ENCODE measurements at places on chromosomes 16 and 17. TPM values are rescaled to one million over a fixed set of nuclear protein-coding genes. Genes with fewer than 3 reads are reported as not detected.

GRCh38 chr17:61235001-61235826 is 164.4 kb upstream of the TBX2 start:
- no peak overlapping the region for H3K27ac ChIP-seq
- no peak for DNase-seq
- H3K36me3 ChIP-seq = no peaks in the 10 kb centered on the region
- H3K4me1 ChIP-seq = peaks cover 13% of the 10 kb centered on the region

Gene ELMO3
- 14.9 TPM for total RNA-seq

DNA sequence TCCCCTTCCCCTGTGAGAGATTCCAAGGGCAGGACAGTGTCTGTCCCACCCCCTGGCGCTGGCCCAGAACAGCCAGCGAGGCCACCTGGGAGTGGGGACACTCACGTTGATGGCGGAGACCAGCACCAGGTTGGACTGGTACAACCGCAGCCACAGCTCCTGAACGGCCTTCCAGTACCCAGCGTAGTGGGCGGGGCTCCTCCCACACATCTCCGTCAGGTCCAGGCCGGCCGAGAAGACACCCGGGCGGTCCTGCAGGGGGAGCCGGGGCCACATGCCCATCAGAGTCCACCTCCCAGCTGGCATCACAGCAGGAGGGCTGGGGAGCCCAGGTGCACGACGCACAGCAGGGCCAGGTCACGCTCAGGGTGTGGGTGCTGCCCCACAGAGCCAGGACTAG is 7.1 kb downstream of the ECI1 start:
- H3K4me3 ChIP-seq = no peak overlapping the region
- no peaks in the 10 kb centered on the region for H3K4me1 ChIP-seq
- no peak overlapping the region for H3K27ac ChIP-seq
- H3K27me3 ChIP-seq = no peaks in the 10 kb centered on the region
- H3K36me3 ChIP-seq = peaks cover 66% of the 10 kb centered on the region
- no peak for DNase-seq

DNA sequence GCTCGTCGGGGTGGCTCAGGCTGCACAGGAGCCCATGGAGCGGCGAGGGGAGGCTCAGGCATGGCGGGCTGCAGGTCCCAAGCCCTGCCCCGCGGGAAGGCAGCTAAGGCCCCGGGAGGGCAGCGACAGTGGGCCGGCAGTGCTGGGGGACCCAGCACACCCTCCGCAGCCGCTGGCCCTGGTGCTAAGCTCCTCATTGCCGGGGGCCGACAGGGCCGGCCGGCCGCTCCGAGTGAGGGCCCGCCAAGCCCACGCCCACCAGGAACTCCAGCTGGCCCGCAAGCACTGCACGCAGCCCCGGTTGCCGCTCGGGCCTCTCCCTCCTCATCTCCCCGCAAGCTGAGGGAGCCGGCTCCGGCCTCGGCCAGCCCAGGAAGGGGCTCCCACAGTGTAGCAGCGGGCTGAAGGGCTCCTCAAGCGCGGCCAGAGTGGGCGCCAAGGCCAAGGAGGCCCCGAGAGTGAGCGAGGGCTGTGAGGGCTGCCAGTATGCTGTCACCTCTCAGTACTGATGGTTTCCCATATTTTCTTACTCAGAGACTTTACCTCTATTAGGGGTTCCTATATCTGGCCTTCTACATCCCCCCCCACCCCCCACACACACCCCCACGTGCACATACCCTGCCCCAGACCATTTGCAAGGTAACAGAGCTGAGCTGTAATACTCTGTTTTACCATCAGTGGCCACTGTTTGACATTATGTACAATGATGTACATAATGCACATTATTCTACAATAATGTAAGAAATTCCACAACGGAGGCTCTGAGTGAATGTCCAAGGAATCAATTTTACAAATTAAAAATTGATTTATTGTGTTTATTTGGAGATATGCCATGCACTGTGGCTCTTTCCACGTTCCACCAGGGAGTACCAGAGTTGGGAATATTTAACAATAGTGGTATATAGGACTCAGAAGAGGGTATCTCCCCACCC is 3.7 kb upstream of the VAT1L start:
- H3K4me1 ChIP-seq = peaks cover 16% of the 10 kb centered on the region
- no peaks in the 10 kb centered on the region for H3K36me3 ChIP-seq
- no peak for DNase-seq
- H3K4me3 ChIP-seq = no peak overlapping the region
- H3K27ac ChIP-seq = no peak overlapping the region

DNA sequence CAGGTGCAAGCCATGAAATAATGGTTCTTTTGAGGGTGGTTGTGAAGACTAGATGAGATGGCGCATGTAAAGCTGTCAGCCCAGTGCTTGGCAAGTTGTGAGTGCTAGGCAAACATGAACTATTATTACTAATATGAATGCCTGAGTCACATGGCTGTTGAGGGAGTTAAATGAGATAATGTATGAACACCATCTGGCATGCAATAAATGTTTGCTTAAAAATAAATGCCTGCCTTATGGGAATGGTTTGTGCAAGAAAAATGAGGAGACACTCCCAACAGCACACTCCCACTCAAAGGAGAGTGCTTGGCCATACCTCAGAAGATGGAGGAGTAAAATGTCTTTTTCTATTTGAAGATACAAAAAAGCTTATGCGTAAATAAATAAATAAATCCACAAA is 3.6 kb downstream of the MAPK3 start:
- H3K4me3 ChIP-seq = no peak overlapping the region
- H3K36me3 ChIP-seq = peaks cover 61% of the 10 kb centered on the region
- H3K27me3 ChIP-seq = no peaks in the 10 kb centered on the region
- DNase-seq = no peak
- no peak overlapping the region for H3K27ac ChIP-seq
- peaks cover 31% of the 10 kb centered on the region for H3K4me1 ChIP-seq

DNA sequence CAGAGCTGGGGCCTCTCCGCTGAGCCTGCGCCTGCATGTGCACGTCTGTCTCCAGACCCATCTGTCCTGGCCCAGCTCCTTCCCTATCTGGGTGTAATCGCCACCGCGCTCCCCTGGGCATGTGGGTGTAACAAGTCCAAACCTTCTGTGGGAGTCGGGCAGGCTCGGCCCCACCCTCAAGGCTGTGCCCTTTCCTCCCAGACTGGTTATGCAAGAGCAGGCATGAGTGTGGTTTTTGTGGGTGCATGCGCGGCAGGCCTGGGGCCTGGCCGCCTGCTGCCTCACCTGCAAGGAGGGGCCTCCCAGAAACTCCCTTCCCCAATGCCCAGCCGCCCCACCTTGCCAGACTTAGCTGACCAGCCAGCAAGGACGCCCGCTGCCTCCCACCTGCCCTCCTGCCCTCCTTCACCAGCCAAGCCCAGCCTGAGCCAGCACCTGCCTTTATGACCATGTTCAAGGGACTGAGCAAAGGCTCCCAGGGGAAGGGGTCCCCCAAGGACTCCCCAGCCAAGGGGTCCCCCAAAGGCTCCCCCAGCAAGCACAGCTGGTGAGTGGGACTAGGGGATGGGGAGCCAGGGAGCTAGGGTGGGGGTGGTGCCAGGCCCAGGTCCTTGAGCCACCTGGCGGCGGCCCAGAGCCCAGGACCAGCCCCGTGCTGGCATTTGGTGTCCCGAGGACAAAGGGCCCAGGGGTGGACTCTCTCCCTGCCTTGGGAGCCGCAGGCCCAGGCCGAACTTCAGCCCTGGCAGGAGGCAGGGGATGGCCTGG is at the start of gene EVPLL:
Gene EVPLL (plus strand): TSS at position 342 of the 768 bp plus-strand sequence. CDS start 3,160 bp downstream, outside the sequence.
- peaks cover 19% of the 10 kb centered on the region for H3K27me3 ChIP-seq
- peaks cover 9% of the 10 kb centered on the region for H3K4me1 ChIP-seq
- DNase-seq = peak; percentile 92
- H3K4me3 ChIP-seq = peak within 1 kb of the TSS; percentile 19

Data from lower lobe of right lung (tissue), 2 donors.